ENCODE measurements at places on chromosomes 6 and 20. TPM values are rescaled to one million over a fixed set of nuclear protein-coding genes. Genes with fewer than 3 reads are reported as not detected.

Gene HAO1
- total RNA-seq: not detected

Gene CLPSL2
- total RNA-seq: not detected

Gene ZC2HC1B
- total RNA-seq: 0.53 TPM

Gene KCNG1
- 0.44 TPM for total RNA-seq

Gene OARD1
- total RNA-seq: 12.9 TPM

Gene MRPS26
- 46.1 TPM for total RNA-seq

Gene GNMT
- total RNA-seq: 0.22 TPM

Gene LAMA4
- 219 TPM for total RNA-seq

Gene PROKR2
- not detected for total RNA-seq

Gene UNC5CL
- 3.0 TPM for total RNA-seq

Gene ENPP4
- 35.4 TPM for total RNA-seq

Gene GPSM3
- 4.3 TPM for total RNA-seq

Gene MBOAT1
- 6.1 TPM for total RNA-seq

Gene FGD2
- 4.1 TPM for total RNA-seq
